ENCODE measurements at places on chromosomes 4 and X. TPM values are rescaled to one million over a fixed set of nuclear protein-coding genes. Genes with fewer than 3 reads are reported as not detected.

- H3K4me1 ChIP-seq = no peaks in the 10 kb centered on the region
- H3K36me3 ChIP-seq = no peaks in the 10 kb centered on the region
- no peak overlapping the region for H3K27ac ChIP-seq
- no peak overlapping the region for H3K4me3 ChIP-seq
These were observed 98.2 kb downstream of the MAGEC1 start for GRCh38 chrX:142001934-142002333.

GRCh38 chrX:41085512-41085877 is 250 bp downstream of the USP9X start:
- peak overlapping the region; percentile 100 for H3K27ac ChIP-seq
- peak; percentile 58 for DNase-seq
- no peaks in the 10 kb centered on the region for H3K36me3 ChIP-seq
- peaks cover 2% of the 10 kb centered on the region for H3K4me1 ChIP-seq
- H3K4me3 ChIP-seq = peak overlapping the region; percentile 93

GRCh38 chr4:9919047-9919446 is 102.2 kb downstream of the SLC2A9 start:
- no peaks in the 10 kb centered on the region for H3K4me1 ChIP-seq
- H3K36me3 ChIP-seq = no peaks in the 10 kb centered on the region
- DNase-seq = no peak
- H3K4me3 ChIP-seq = no peak overlapping the region
- H3K27me3 ChIP-seq = no peaks in the 10 kb centered on the region

GRCh38 chrX:152028579-152028978 is 54.1 kb upstream of the GABRE start:
- no peaks in the 10 kb centered on the region for H3K4me1 ChIP-seq
- H3K36me3 ChIP-seq = no peaks in the 10 kb centered on the region
- no peak overlapping the region for H3K4me3 ChIP-seq
- no peak for DNase-seq

- H3K27me3 ChIP-seq = no peaks in the 10 kb centered on the region
- H3K4me3 ChIP-seq = no peak overlapping the region
- H3K4me1 ChIP-seq = no peaks in the 10 kb centered on the region
- no peak overlapping the region for H3K27ac ChIP-seq
These were observed 21.0 kb upstream of the POLA1 start for GRCh38 chrX:24672701-24673190.

- no peak overlapping the region for H3K27ac ChIP-seq
- DNase-seq = no peak
- H3K27me3 ChIP-seq = no peaks in the 10 kb centered on the region
- no peaks in the 10 kb centered on the region for H3K4me1 ChIP-seq
These were observed 39.8 kb upstream of the MID1 start for GRCh38 chrX:10660171-10660570.

- no peak overlapping the region for H3K27ac ChIP-seq
- H3K4me3 ChIP-seq = no peak overlapping the region
- H3K4me1 ChIP-seq = no peaks in the 10 kb centered on the region
- H3K36me3 ChIP-seq = peaks cover 8% of the 10 kb centered on the region
These were observed 104.6 kb upstream of the HSD17B10 start for GRCh38 chrX:53538781-53539180.

DNA sequence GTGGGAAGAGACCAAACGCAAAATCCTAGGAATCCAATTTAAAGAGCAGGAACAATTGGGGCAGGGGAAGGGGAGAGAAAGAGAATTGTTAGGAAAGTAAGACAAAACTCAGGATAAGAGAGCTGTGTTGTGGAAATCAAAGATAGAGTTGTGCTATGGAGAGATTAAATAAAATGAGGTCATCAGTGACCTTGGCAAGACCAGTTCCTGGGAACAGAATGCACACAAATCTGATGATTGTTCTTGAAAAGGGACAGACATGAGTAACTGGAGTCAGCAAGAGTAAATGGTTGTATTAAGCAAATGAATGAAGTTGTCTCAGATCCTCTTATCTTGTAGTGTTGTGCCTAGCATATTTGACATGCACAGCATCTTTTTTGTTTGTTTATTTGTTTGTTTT is 267.4 kb downstream of the IL1RAPL1 start:
- no peak overlapping the region for H3K4me3 ChIP-seq
- H3K36me3 ChIP-seq = no peaks in the 10 kb centered on the region
- no peak overlapping the region for H3K27ac ChIP-seq

CSAG2 gene
- total RNA-seq = not detected

UNC5C gene
- 3.9 TPM for total RNA-seq

ZAR1 gene
- not detected for total RNA-seq

PTPN13 gene
- total RNA-seq = 55.2 TPM

PFKFB1 gene
- not detected for total RNA-seq

UBA6 gene
- total RNA-seq = 74.2 TPM
